Umbilical cord (tissue), 2 donors: ENCODE measurements at places on chromosomes 3 and 15.

- DNase-seq = no peak
These were observed 41.0 kb upstream of the IREB2 start for GRCh38 chr15:78396976-78397375.

- no peak for DNase-seq
These were observed 81.6 kb upstream of the CHMP2B start for GRCh38 chr3:87145553-87145952.

DNA sequence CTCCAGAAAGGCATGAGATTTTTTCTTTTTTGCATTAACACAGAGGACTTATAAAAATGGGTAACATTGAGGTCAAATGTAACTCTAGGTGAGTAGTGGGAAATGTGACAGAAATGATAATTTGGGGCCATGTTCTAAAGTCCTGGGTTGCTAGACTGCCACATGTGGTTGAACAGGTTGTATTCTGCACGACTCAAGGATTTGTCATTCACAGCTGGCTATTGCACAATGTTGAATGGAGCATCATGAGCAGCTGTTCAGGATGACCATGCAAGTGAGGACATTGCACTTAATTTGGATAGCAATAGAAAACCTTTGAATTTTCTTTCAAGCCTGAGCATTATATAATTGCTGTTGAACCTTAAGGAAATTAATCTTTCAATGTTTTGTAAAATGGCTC lies 396.6 kb downstream of the NAALADL2 start:
- DNase-seq = peak; percentile 17

- no peak for DNase-seq
These were observed 15.0 kb downstream of the MYLK start for GRCh38 chr3:123869165-123869564.

DNA sequence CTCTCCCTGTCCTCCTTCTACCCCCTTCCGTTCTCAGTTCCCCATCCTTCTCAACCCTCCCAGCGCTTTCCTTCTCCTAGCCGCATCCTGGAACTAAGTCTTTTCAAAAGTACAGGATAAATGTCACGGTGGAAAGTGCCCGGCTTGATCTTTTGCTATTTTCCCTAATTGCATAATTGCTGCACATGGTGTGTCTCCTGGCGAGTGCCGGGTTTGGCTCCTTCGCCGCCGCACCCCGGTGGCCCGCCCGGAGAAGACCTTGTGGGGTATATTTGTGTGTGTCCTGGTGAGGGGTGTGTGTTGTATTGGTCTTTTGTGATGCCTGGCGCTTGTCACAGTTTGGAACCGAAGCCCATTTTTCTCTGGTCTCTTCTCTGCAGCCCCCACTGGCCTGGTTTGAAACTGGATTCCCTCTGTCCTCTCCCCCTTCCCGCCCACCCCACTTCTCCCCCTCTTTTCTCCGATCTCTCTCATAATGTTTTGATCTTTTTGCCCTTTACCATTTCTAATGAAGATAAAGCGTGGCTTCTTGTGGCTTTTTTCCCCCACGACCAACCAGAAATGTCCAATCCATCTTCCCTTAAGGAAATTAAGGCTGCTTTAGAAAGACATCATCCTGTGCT lies 692 bp downstream of the UBE2E2 start:
- DNase-seq = peak; percentile 26

DNA sequence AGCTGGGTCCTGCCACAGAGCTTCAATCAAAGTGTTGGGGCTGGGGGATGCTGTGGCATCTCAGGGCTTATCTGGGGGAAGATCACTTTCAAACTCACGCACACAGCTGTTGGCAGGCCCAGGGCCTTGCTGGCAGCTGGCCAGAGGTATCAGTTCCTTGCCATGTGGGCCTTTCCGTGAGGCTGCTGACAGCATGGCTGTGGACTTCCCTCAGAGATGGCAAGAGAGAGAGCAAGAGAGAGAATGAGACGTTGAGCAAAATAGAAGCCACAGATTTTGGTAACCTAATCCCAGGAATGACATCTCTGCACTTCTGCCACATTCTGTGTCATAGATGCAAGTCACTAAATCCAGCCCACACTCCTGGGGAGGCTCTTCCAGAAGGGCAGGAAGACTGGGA lies 91.0 kb downstream of the TPRG1 start:
- DNase-seq = no peak

DNA sequence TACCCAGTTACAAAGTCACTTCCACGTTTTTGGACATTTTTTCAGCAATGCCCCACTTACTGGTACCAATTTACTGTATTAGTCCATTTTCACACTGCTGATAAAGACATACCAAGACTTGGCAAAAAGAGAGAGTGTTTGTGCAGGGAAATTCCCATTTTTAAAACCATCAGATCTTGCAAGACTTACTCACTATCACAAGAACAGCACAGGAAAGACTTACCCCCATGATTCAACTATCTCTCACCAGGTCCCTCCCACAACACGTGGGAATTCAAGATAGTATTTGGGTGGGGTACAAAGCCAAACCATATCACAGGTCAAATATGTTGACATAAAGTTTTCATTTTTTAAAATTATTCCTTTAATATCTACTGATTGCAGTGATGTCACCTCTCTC lies 16.2 kb upstream of the ABI3BP start:
- DNase-seq = no peak

GRCh38 chr15:60376677-60377095 lies 21.1 kb downstream of the ANXA2 start:
- DNase-seq = no peak

DNA sequence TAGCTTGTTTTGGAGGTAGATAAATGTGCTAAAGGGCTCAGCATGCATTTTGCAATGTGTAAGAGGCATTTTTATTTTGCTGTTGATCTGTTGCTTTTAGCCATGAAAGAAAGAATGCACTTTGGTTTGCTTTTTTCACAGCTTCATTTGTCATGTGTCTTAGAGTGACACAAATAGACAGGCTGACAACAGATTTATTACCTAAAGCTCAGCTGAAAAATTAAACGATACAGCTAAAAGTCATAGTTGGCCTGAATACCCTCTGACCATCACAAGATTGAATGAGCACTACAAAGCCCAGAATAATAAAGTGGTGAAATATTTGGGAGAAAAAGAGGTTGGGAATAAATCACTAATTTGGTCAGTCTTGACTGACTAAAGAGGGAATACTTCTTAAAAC lies 723.1 kb downstream of the CADM2 start:
- DNase-seq = no peak
